Sigmoid colon (tissue), 7 donors: ENCODE measurements at places on chromosomes 3 and 15.

GRCh38 chr3:171860830-171861535 lies 17.8 kb downstream of the TMEM212 start:
- no peaks in the 10 kb centered on the region for H3K27me3 ChIP-seq
- no peak for DNase-seq
- peak overlapping the region; percentile 56 for H3K27ac ChIP-seq
- H3K4me3 ChIP-seq = no peak overlapping the region

DNA sequence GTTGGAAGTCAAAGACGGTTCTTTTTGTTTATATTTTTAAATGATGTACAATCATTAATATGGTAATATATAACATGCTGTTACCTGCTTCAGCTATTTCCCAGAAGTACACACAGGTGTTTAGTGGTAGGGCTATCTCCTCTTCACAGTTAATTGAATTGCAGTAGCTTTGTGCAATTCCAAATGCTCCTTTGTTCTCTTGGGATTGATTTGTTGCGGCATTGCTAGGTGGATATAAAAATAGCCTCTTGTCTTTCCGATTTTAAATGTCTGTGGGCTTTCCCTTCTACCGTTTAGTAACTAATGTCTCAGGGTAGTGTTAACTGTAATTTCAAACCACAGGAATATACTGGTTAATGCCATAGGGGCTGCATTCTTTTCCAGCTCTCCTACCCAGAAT lies 307.6 kb upstream of the SLITRK3 start:
- no peak for DNase-seq
- no peaks in the 10 kb centered on the region for H3K4me1 ChIP-seq
- no peaks in the 10 kb centered on the region for H3K27me3 ChIP-seq
- H3K36me3 ChIP-seq = no peaks in the 10 kb centered on the region
- H3K4me3 ChIP-seq = no peak overlapping the region

GRCh38 chr3:73203633-73204032 lies 142.2 kb downstream of the EBLN2 start:
- no peak overlapping the region for H3K27ac ChIP-seq
- H3K4me1 ChIP-seq = no peaks in the 10 kb centered on the region
- H3K4me3 ChIP-seq = no peak overlapping the region
- no peak for DNase-seq

DNA sequence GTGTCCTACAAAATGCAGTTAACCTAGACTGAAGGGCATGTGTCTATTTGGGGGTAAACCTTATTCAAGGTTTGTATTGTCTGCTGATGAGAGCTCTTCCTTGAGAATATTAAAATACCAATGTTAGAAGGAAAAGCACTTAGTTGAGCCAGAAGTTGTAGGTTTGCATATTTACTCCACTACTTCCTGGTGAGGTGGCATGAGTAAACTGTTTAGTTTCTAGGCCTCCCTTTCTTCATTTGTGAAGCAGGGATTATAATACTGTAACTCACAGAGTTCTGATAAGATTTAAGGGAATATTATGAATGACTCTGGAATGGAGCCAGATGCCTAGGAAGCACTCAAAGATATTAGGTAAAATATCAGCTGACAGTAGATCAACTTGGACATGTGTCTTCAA lies 46.7 kb downstream of the CD200R1L start:
- no peaks in the 10 kb centered on the region for H3K36me3 ChIP-seq
- H3K27ac ChIP-seq = no peak overlapping the region
- peaks cover 5% of the 10 kb centered on the region for H3K4me1 ChIP-seq

DNA sequence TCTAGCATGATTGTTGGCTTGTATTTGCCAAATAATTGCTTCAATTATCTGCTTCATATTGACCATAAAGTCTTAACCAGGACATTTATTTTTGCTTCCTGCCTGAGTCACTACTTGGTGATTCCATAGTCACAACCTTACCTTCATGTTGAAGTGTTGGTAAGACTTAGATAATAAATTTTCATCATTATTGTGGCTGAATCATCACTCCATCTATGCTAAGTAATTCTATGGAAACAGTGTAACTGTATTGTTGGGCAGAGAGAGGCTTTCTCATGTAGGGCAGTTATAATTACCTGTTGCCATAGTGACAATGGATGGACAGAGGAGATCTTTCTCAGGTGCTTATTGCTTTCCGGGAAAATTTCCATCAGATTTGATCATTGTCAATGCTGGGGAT lies 330.7 kb upstream of the LRRC3B start:
- H3K27ac ChIP-seq = no peak overlapping the region
- no peaks in the 10 kb centered on the region for H3K27me3 ChIP-seq
- H3K4me1 ChIP-seq = no peaks in the 10 kb centered on the region

- DNase-seq = no peak
- H3K27ac ChIP-seq = no peak overlapping the region
- H3K27me3 ChIP-seq = no peaks in the 10 kb centered on the region
- no peaks in the 10 kb centered on the region for H3K36me3 ChIP-seq
- H3K4me1 ChIP-seq = no peaks in the 10 kb centered on the region
- H3K4me3 ChIP-seq = no peak overlapping the region
Measured at GRCh38 chr3:195282961-195283360, 12.0 kb upstream of the XXYLT1 start.

DNA sequence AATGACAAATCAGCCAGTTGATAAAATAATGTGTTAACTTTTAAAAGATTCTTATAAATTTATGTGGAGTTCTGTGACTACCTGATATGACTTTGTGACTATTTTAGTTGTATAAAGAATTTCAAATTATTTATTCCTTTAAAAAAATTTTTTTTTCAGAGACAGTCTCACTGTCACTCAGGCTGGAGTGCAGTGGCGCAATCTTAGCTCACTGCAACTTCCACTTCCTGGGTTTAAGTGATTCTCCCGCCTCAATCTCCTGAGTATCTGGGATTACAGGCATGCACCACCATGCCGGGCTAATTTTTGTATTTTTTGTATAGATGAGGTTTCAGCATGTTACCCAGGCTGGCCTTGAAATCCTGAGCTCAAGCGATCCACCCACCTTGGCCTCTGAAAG lies 48.5 kb downstream of the MBNL1 start:
- H3K27ac ChIP-seq = peak overlapping the region; percentile 78
- no peak for DNase-seq
- peaks cover 81% of the 10 kb centered on the region for H3K4me1 ChIP-seq
- H3K4me3 ChIP-seq = no peak overlapping the region

DNA sequence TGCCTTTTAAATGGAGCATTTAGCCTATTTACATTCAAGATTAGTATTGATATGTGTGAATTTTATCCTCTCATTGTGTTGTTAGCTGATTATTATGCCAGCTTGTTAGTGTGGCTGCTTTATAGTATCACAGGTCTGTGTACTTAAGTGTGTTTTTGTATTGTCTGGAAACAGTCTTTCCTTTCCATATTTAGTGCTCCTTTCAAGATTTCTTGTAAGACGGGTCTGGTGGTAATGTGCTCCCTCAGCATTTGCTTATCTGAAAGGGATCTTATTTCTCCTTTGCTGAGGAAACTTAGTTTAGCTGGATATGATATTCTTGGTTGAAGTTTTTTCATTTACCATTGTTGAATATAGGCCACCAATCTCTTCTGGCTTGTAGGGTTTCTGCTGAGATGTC lies 549.0 kb downstream of the EPHA3 start:
- DNase-seq = no peak
- H3K27me3 ChIP-seq = no peaks in the 10 kb centered on the region
- H3K4me1 ChIP-seq = no peaks in the 10 kb centered on the region
- no peaks in the 10 kb centered on the region for H3K36me3 ChIP-seq
- H3K4me3 ChIP-seq = no peak overlapping the region

DNA sequence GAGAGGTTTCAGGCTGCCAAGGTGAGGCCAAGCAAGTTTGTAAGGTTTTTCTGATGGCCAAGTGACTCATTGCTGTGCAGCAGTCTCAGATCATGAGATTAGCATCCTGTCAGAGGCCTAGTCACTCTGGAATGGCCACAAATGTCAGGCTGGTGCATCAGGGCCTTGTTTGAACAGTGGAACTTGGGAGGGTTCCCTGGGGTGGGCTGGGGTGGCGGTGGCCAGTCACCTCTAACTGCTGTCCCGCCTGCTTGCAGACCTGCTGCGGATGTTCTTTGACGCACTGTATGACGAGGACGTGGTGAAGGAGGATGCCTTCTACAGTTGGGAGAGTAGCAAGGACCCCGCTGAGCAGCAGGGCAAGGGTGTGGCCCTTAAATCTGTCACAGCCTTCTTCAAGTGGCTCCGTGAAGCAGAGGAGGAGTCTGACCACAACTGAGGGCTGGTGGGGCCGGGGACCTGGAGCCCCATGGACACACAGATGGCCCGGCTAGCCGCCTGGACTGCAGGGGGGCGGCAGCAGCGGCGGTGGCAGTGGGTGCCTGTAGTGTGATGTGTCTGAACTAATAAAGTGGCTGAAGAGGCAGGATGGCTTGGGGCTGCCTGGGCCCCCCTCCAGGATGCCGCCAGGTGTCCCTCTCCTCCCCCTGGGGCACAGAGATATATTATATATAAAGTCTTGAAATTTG lies 2.8 kb upstream of the FAM131A start:
- no peaks in the 10 kb centered on the region for H3K27me3 ChIP-seq
- H3K36me3 ChIP-seq = peaks cover 58% of the 10 kb centered on the region
- peak overlapping the region; percentile 99 for H3K27ac ChIP-seq

DNA sequence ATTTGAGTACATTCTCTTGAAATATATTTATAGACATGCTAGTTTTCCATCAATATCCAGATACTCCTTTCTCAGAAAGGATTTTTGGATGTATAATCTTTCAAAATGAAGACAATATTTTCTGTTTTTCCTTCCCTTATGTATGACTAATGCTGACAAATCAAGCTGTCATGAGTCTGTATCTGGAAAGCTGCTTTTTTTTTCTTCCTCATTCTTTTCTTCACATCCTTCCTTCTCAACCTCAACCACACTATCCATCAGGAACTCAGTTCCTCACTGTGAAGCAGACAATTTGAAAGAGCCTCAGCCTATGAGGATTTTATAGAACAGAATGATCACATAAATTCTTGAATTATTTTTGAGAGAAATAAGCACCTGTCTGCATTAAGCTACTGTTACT lies 335.9 kb upstream of the EPHA6 start:
- H3K27me3 ChIP-seq = no peaks in the 10 kb centered on the region
- no peaks in the 10 kb centered on the region for H3K4me1 ChIP-seq
- no peak for DNase-seq
- H3K27ac ChIP-seq = no peak overlapping the region
- no peak overlapping the region for H3K4me3 ChIP-seq

GRCh38 chr3:126083138-126083445 lies 832 bp downstream of the SLC41A3 start:
- no peak for DNase-seq
- no peaks in the 10 kb centered on the region for H3K27me3 ChIP-seq
- H3K36me3 ChIP-seq = no peaks in the 10 kb centered on the region
- H3K4me1 ChIP-seq = peaks cover 8% of the 10 kb centered on the region

- no peak for DNase-seq
- no peak overlapping the region for H3K4me3 ChIP-seq
- no peaks in the 10 kb centered on the region for H3K27me3 ChIP-seq
- no peaks in the 10 kb centered on the region for H3K4me1 ChIP-seq
- no peak overlapping the region for H3K27ac ChIP-seq
Measured at GRCh38 chr3:22469995-22470394, 719.0 kb upstream of the ZNF385D start.

DNA sequence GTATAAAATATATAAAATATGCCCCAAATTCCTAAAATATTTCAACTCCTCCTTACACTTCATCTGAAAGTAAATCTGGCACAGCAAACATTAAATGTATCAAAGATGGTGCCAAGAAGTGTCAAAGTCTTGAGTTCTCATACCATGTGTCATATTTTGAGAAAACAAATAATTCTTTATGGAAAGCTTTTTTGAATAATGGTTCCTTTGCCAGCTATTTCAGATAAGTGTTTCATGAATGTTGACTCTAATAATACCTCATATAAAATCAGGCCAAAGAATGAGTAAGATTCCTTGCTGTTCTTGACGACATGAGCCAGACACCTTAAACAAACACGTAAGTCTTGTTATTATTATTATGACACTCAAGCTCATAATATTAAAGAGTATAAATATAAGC lies 30.3 kb upstream of the ZNF385D start:
- no peak for DNase-seq
- no peak overlapping the region for H3K4me3 ChIP-seq
- no peaks in the 10 kb centered on the region for H3K27me3 ChIP-seq
- no peaks in the 10 kb centered on the region for H3K36me3 ChIP-seq

DNA sequence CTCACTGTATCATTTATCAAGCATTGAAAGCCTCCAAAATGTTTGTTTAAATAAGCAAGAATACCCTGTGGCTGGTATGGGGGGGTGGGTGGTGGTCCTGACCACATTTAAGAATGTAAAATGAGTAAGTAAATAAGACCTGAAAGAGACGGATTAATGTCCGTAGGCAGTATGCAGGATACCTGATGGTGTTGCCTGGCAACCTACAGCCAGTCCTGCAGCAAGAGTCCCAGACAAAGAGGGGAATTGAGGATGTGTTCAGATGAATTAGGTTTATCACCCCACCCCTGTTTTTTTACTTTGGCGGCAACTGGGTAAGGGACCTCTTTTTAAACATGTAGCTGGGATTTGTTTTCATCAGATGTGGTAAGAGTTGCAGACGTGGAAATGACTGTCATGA lies 99.8 kb upstream of the BFSP2 start:
- H3K27me3 ChIP-seq = no peaks in the 10 kb centered on the region
- no peak overlapping the region for H3K27ac ChIP-seq
- H3K4me3 ChIP-seq = no peak overlapping the region
- no peak for DNase-seq
- H3K36me3 ChIP-seq = no peaks in the 10 kb centered on the region
- no peaks in the 10 kb centered on the region for H3K4me1 ChIP-seq

DNA sequence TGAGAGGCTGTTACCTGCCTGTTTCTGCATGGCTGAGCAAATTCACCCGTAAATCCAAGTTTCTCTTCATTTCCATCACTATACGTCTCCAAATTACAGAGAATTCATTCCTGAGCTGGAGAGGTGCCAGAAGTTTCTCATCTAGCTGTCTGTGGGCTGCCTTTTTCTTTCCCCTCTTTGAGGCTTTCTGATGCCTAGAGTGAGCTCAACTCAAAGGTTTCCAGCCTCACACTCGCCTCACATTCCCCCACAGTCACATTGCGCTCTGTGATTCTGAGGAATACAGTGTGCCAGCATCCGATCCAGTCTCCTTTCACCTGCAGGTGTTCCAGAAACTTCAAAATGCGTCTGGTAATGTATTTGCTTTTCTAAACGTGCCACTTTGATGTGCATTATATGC lies 267.2 kb downstream of the MFSD1 start:
- H3K4me1 ChIP-seq = no peaks in the 10 kb centered on the region
- no peak for DNase-seq
- no peak within 1 kb of the TSS for H3K4me3 ChIP-seq
- H3K36me3 ChIP-seq = no peaks in the 10 kb centered on the region
- H3K27ac ChIP-seq = no peak within 1 kb of the TSS

DNA sequence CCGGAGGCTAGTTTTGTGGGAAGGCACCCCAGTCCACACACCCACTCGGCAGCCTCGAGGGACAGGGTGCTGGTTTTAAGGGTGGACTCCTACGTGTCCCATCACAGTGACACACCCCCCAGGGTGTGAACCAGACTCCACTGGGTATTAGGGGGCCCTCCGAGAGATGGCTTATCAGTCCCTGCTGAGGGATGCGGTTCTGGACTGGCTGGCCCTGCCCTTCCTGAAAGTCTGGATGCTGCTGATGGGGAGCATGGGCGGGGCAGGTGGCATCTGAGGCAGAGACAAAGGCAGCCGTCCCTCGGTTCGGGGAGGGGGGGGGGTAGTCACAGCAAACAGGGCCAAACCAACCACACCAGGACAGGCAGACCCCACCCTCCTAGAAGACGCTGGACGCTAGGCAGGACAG lies 939 bp upstream of the ULK3 start:
- H3K36me3 ChIP-seq = peaks cover 28% of the 10 kb centered on the region
- no peaks in the 10 kb centered on the region for H3K4me1 ChIP-seq
- H3K4me3 ChIP-seq = peak overlapping the region; percentile 86
- no peak for DNase-seq

GRCh38 chr3:10883478-10884234 lies 67.6 kb downstream of the SLC6A11 start:
- no peaks in the 10 kb centered on the region for H3K4me1 ChIP-seq
- no peak overlapping the region for H3K4me3 ChIP-seq
- no peak for DNase-seq
